Brain pericyte (primary cell): ENCODE measurements at places on chromosomes 1 and 21.

- DNase-seq = no peak
These were observed 34.4 kb downstream of the GLUL start for GRCh38 chr1:182357171-182357570.

- no peak for DNase-seq
These were observed 122.0 kb downstream of the PEX14 start for GRCh38 chr1:10596780-10597179.

DNA sequence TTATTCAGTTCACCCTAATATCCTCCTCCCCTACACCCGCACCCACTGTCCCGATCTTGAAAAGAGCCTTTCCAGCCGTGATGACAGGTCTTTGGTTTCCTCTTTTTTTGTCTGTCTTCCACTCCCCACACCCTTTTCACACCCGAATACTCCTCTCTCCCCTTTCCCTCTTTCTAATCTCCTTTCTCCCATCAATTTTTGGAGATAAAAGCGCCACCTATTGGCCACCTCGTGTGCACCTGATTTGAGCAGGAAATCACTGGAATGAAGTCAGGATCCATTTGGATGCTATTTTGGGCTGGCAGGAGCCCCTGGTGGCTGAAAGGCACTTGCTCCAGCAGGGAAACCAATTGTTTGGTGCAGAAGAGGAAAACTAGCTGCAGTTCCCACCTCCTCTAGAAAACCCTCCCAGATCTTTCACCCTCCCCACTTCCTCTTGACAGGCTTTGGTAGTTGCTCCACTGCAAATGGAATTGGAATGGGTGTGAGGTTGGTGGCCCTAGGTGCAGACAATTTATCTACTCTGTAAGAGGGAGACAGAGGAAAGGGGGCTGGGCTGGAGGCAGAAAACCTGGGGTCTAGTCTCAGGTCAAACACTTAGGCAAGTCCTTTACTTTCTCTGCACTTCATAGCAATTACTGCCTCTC is 8.4 kb downstream of the FOXE3 start:
- no peak for DNase-seq

GRCh38 chr1:176531036-176531435 is 68.1 kb downstream of the PAPPA2 start:
- no peak for DNase-seq

GRCh38 chr1:159991513-159991912 is 37.5 kb upstream of the SLAMF9 start:
- DNase-seq = no peak

DNA sequence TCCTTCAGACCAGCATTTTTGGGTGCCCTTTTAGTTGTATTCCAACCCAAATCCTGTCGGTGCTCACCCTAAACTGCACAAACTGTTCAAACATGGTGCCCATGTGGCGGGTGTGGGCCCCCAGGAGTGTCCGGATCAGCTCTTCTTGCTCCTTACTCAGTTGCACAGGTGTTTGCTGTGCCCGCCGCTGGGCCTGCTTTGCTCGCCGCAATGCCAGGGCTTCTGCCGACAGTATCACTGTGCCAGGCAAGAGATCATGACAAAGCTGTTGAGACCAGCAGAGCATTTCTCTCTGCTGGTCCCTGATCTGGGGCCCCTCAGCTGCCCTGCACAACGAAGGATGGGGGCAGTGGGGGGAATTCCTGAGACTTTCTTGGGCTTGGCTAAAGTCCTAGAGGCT is 4.9 kb downstream of the NR1I3 start:
- no peak for DNase-seq

DNA sequence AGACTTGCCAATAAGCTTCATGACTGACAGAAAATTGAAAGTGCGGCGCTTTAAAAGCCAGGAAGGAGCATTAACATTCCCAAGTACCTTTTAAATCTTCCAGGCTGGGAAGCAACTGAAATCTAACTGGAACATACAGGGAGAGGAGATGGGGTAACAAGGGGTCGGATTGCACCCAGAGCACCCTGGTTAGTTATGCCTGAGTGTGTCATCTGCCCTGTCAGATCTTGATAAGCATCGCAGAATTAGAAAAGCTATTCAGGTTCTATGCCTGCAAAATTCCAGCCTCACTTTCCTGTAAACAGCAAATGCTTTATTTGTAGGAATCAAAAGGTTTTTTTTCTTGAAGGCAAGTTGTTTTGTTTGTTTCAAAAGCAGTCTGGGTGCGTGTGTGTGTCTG is 58.5 kb downstream of the SERBP1 start:
- DNase-seq = no peak

DNA sequence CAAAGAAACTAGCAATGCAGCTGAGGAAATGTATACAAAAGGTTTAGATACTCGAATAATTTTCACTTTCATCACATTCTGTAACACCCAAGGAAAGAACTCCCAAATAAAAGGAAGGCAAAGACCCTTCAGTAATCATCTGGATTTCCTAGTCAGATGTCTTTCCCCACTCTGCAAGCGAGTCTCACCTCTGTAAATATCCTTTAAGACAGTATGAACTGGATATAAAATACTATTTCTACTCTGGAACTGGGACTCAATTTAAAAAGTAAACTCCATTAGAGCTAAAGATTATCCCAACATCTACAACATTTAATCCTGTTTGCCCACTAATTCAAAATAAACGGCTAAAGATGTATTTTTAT is 27.0 kb downstream of the C2CD2 start:
- no peak for DNase-seq

DNA sequence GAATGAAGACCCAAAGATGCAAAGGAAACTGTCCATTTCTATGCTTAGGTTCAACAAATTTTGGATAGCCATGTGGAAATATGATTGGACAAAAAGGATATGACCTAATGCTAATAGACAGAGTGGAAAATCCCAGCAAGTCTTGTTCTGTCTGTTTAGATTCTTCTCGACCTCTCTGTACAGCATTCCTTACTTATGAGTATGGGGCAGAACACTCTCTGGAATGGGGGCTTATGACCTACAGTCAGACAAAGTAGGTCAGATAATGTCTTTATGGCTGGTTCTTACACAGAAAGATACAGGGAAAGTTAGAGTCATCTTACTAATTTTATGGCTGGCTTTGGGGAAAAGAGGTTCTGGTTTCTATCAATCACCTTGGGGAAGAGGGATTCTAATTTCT is 2.8 kb downstream of the GCSAML start:
- DNase-seq = no peak

DNA sequence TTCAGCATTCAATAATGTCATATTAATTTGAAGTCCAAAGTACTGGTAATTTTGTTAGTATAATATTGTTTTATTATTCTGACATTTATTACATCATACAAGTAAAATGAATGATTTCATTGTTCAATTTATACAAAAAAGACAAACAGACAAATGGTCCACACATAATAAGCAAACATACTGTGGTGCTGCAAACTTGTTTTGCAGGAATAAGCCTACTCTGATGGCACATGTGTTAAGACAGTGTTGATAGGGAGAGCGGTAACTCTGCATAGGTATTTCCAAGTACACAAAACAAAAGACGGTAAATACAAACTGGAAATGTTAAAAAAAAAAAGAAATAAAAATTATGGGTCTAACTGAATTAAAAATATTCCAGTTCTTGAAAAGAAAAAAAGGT is 59.7 kb upstream of the DPYD start:
- DNase-seq = no peak

DNA sequence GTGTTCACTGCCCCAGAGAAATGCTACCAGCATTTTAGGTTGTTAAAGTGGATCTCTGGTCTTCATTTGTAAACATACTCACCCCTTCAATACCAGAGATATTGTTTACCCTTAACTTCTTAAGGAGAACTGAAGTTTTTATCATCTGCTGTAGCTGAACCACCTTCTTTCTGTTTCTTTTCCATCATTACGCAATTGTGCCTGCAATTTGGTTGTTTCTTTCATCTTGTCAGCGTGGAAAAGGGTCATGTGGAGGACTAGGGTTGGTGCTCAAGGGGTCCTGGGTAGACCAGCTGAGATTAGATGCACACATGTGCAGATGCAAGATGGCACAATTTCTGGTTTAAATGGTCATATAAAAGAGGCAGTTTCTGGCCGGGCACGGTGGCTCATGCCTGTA is 23.0 kb downstream of the GART start:
- no peak for DNase-seq

GRCh38 chr1:207937204-207937603 is 26.3 kb upstream of the CD34 start:
- no peak for DNase-seq

DNA sequence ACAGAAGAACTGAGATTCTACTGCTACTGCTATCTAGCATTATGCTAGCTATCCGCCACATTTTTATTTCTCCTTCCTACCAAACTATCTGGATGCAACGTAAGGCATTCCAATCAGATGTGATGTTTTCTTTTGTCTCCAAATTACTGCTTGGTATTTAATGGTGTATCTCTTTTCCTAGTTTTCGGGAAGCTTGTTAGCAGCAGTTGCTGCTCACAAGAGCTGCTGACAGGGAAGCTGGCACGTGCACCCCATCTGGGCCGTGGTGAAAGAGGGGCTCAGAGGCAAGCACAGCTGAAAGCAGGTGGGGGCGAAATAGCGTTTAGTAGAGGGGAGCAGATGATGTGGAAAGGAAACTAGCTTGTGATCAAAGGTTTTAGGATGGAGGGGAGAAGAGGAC is 57.3 kb downstream of the JAK1 start:
- DNase-seq = no peak
